ENCODE measurements at places on chromosomes 12 and 14.

- DNase-seq: no peak
Measured at GRCh38 chr12:84969226-84969625, 56.6 kb upstream of the SLC6A15 start.

DNA sequence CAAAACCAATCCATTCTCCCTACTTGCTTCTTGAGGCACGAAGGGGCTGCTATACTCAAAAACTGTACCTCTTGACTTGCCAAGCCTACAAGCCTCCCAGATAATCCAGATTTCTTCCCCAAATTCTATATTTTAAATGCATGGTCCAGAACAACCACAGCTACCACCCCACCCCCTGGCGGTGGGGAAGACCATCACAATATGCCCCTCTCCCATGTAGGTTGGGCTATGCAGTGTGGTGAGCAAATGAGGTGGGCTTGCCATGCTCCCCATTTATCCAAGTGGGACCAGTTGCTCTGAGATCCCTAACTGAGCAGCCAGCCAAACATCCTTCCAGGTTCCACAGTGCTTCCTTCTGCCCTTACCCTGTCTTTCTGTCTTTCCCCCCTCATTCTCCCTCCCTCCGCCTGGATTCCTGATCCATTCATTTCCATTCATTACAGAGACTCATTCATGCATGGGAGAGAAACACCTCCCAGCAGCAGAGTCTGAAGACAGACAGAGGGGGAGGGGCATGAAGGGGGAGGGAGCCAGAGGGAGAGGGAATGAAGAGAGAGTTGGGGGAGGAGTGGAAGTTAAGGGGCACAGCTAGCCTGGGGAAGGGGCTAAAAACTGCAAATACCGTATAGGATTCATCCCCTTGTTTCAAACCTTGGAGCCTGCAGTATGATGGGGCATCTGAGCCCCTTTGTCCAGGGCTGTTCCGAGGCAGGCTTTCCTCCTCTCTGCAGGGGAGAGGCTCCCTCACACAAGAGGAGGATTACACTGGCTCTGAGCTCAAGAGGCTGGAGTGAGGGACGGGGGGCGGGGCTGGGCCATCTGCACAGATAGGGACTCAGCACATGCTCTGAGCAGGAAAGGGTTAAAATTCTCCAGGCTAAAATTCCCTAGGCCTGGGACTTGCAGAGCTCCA, 4.4 kb downstream of the ZNF219 start:
- no peak for DNase-seq

DNA sequence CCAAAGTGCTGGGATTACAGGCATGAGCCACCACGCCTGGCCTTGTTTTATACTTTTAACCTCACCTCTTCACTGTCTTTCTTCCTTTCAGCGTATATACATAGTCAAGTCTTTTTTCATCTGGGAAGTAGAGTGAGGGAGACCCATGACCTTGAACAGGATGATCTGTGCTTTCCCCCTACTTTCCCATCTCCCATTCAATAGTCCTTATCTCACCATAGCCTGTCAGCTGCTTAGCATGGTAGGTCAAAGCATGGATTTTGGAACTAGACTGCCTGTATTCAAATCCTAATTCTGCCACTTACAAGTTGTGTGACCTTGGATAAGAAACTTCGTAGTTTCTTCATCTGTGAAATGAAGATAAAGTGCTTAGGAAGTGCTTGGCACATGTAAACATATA, 96.4 kb upstream of the MON2 start:
- no peak for DNase-seq

DNA sequence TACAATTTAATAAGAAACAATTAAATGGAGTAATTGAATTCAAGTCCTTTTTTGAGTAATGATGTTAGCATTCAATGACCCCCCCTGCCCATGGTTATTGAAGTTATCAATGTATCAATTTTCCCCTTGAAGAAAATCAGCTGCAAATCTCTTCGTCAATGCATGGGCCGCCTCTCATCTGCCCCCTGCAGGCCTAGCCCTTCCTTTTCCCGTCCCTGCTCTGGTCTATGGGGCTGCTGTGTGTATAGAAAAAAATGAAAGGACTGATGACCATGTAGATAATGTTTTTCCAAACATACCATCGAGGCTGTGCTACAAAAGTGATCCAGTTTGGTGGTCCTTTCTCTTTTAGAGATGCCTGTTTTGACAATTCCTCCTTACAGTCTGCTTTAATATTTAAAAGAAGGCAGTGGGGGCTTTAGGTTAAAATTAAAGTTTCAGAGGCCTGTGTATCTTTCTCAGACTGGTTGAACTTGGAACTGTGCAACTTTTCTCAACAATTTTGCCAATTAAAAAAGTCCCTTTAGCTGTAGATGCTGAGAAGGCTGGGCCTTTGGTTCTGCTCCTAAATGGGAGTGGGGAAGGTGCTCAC, 98.4 kb downstream of the APAF1 start:
- DNase-seq: no peak

- DNase-seq: no peak
Measured at GRCh38 chr12:57126561-57126960, 1.7 kb upstream of the LRP1 start.

DNA sequence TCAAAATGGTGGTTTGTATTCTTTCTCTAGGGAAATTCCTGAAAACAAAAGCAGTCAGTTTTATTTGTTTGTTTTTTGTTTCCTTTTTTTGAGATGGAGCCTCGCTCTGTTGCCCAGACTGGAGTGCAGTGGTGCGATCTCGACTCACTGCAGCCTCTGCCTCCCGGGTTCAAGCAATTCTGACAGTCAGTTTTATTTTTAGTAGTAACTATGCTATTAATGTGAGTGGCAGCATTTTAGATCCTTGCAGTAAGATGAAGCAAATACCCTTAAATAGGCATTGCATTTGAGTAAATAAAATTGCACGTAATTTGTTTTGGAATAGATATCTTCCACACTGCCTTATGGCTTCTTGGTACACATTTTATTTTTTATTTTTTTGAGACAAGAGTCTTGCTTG, 23.6 kb downstream of the YY1 start:
- no peak for DNase-seq

DNA sequence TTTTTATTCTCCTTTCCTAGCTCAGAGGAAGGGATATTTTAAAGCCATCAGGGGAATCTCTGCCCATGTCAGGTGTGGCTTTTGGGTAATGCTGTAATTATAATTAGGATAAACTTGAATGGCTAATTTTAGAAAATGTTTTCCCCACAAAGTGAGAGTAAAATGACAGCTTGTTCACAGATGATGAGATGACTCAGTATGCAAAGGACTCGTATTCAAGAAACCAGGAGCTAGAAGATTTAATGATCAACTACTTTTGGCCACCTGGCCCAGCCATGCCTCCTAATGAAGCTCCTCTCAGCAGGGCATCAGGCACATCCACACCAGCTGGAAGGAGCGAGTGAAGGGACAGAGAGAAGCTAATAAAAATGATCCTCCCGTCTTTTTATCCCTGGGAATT, 29.0 kb upstream of the PLEKHG7 start:
- no peak for DNase-seq

- DNase-seq: no peak
Measured at GRCh38 chr12:96295532-96296160, 101.5 kb downstream of the ELK3 start.

DNA sequence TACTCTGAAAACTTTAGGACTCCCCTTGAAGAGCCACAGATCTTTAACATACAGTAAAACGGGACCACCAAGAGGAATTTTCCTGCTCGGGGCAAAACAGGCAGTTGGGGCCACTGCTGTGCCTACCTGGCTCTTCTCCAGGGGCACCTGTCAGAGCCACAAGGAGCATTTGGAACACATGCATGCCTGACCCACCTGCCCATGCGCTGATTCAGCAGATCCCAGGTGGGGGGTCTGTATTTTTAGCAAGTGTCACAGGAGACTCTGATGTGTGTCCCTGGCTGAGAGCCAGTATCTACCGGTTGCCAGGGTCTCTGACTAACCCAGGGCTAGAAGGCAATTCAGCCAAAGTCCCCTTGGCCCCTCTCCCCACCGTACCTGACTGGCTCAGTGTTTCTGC, 6.5 kb downstream of the CTDSP2 start:
- DNase-seq: no peak

- DNase-seq: no peak
Measured at GRCh38 chr12:25859976-25860375, 98.5 kb upstream of the RASSF8 start.

- no peak for DNase-seq
Measured at GRCh38 chr14:71523630-71524319, 408.5 kb upstream of the RGS6 start.

DNA sequence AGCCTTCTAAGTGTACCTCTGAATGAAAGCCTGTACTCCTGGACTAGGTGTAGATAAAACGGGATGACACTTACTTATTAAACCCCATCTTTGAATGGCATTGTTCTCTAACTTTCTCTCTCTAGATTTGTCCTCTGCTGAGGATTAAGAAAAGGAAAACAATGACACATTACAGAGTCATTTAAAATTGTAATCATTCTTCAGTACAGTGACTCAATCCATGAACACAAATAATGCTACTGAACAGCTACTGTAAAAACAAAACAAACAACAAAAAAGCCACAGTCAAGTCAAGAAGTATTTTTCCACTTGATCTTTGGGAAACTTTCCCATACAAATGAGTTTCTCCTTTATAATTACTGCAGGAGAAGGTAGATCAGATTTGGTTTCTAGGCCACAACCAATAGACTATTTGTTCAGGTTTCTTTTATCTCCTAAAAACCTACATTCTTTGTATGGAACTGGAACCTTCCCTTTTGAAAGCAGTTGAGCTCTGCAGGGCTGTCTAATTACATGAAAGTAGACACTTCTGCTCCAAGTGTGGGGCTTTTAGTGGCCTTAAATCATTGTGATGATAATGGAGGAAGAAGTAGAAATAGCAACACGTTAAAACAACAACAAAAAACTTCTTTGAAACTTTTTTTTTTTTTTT, 219.1 kb downstream of the ESR2 start:
- peak; percentile 63 for DNase-seq

DNA sequence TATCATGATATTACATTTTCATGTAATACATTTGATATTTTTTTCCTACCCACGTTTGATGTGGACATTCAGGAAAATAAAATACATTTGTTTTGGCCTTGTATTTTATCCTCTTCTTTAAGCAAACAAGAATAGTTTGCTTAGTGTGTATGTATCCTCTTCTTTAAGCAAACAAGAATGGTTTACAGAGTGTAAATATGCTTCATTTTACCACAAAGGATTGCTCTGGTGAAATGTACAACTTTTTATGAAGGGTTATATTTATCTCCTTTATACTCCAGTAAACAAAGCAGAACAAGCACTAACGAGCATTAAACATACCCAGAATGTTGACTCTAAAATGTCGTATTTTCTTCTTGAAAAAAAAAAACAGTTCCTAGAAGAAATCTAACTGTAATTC, 244.7 kb downstream of the KCNH5 start:
- no peak for DNase-seq

DNA sequence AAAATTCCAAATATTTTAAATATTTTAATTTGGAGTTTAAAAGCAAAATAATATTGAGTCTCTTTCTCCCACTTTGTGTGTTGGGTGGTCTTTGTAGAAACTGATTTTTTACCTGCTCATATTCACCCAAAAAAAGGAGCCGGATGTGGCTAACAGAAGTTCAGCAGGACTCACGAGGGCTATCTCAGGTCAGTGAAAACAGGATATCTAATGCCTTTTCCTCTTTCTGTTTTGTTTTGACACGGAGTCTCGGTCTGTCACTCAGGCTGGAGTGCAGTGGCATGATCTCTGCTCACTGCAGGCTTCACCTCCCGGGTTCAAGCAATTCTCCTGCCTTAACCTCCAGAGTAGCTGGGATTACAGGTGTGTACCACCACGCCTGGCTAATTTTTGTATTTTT, 30.8 kb downstream of the COA8 start:
- no peak for DNase-seq

DNA sequence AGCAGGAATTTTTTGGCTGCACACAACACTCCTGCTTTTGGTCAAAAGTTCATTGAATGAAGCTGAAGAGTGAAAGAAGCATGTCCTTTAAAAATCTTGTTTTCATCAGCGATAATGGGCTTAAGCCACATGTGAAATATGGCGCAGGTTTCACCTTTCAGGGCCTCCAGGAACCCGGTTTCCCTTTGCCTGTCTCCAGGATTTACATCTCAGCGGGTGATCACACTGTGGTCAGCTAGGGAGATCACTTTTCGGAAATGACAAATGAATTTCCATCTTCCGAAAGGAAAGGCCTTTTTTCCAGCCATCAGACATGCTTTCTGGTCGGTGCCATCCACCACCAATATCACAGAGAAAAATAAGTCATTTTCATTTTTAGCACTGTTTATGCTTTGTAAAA, 727.1 kb upstream of the TBX3 start:
- no peak for DNase-seq

GRCh38 chr12:124651516-124652273, 84.3 kb upstream of the NCOR2 start:
- no peak for DNase-seq

- DNase-seq: no peak
Measured at GRCh38 chr14:75514673-75515628, 7.3 kb upstream of the BATF start.

DNA sequence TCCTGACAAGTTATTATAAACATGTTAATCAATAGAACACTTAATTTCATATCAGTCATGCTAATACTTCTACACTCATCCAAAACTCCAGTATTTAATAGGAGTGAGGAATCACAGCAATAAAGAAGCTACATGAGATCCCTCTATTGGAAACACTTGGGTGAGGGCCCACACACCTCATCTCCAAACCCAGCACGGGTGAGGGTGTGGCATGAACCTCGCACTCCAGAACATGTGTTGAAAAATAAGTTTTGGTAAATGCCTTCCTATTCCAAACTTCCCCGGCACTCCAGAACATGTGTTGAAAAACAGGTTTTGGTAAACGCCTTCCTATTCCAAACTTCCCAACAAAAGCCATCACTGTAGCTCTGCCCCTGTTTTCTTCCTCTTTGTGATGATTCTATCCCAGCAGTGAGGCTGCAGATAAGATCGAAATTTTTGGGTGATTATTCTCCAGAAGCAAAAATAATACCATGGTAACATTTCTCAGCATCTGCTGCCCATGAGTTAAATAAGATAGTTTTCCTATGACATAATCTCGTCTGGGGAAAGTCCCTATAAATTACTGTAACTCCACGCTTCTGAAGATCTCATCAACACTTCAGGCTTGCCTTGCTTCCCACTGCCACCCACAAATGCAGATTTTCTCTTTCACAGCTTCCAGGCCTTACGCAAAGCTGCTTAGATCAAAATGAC, 24.4 kb upstream of the PTPRB start:
- DNase-seq: peak; percentile 27

- no peak for DNase-seq
Measured at GRCh38 chr12:111858186-111858585, 16.2 kb downstream of the MAPKAPK5 start.

DNA sequence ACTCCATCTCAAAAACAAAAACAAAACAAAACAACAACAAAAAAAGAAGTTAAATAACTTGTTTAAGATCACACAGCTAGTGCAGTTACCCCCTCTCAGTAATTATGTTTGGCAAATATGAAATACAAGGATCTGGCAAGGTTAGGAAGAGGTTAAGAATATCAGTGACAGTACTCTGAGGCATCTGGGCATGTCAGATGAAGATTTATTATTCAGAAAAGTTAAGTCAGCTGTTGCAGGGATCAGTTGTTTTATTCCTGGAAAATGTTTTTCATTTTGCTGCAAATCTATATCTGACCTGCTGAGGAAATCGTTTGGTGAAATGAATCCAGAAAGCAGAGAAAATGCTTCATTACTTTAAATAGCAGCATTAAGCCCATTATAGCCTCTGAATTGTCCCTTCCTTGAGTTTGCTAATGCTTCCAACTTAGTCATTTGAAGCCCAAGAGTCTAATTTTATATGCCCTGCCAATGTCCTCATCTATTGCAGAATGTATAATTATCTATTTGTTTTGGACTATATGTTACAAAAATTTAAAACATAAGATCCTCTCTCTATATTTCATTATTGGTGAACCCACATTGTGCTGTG, 8.1 kb downstream of the GPX2 start:
- no peak for DNase-seq

Data from SW 1271 (cell line).